ENCODE measurements at places on chromosomes 7 and 10. TPM values are rescaled to one million over a fixed set of nuclear protein-coding genes. Genes with fewer than 3 reads are reported as not detected.
A peak's percentile ranks its signal among the peaks of the same experiment; 100 is the strongest.

GRCh38 chr7:140656548-140657515, 15.9 kb upstream of the ADCK2 start:
- H3K27ac ChIP-seq = no peak overlapping the region
- no peaks in the 10 kb centered on the region for H3K4me1 ChIP-seq
- H3K36me3 ChIP-seq = no peaks in the 10 kb centered on the region
- H3K27me3 ChIP-seq = no peaks in the 10 kb centered on the region

DNA sequence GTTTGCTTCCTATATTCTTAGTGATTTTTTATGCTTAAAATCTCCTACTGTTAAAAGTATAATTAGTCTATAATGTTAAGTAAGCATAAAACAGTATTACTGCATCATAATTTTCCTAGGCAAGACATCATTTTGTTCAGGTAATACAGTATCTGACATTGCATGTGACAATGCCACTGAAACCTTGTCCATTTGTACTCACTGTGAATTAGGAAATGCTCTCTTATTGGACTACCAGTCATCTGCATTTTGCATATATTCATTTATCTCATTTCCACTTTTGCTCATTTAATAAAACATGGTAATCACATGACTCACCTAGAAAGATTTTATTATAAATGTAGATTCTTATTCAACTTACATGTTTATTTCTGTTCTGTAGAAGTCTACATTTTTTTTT, 379.1 kb downstream of the ETV1 start:
- no peak for DNase-seq
- no peak overlapping the region for H3K27ac ChIP-seq
- H3K27me3 ChIP-seq = no peaks in the 10 kb centered on the region
- H3K36me3 ChIP-seq = no peaks in the 10 kb centered on the region

- H3K4me1 ChIP-seq = no peaks in the 10 kb centered on the region
- no peak for DNase-seq
- H3K36me3 ChIP-seq = no peaks in the 10 kb centered on the region
Measured at GRCh38 chr10:49634069-49634660, 20.3 kb downstream of the CHAT start.

Gene SPDYE2
- not detected for total RNA-seq

Gene PRSS2
- total RNA-seq = not detected

Gene HOXA3
- total RNA-seq = not detected

Gene EGR2
- total RNA-seq = 5.0 TPM

Gene UNCX
- not detected for total RNA-seq

GRCh38 chr7:50685135-50686065, 97.3 kb downstream of the GRB10 start:
- peaks cover 4% of the 10 kb centered on the region for H3K4me1 ChIP-seq
- H3K27me3 ChIP-seq = no peaks in the 10 kb centered on the region
- no peak for DNase-seq
- no peak overlapping the region for H3K27ac ChIP-seq
- no peak overlapping the region for H3K4me3 ChIP-seq

- DNase-seq = peak; percentile 43
- peak overlapping the region; percentile 12 for H3K27ac ChIP-seq
- no peaks in the 10 kb centered on the region for H3K27me3 ChIP-seq
- no peaks in the 10 kb centered on the region for H3K36me3 ChIP-seq
Measured at GRCh38 chr10:29617880-29618340, 16.9 kb downstream of the SVIL start.

DNA sequence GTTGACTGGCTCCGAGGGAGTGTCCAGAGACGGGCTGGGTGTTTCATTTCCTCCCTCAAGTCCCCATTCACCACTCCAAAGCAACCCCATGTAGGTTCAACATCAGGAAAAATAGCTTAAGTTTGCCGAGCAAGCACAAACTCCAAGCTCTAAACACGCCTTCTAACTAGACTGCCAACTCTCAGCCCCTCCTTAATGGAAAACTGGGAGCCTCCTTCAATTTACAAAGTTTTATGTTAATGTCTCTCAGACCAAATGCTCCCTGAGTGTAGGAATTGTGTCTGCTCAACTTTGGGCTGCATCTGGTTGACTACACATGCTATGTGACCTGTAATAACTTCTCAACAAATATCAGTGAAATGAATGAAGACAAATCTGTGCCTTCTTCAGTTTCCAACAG, 87.5 kb downstream of the FAM204A start:
- no peak overlapping the region for H3K4me3 ChIP-seq
- H3K4me1 ChIP-seq = peaks cover 73% of the 10 kb centered on the region
- H3K27ac ChIP-seq = no peak overlapping the region
- DNase-seq = no peak

Gene GJD4
- not detected for total RNA-seq

GRCh38 chr7:139004321-139005090, 23.3 kb upstream of the KIAA1549 start:
- no peaks in the 10 kb centered on the region for H3K27me3 ChIP-seq
- H3K4me1 ChIP-seq = no peaks in the 10 kb centered on the region
- no peaks in the 10 kb centered on the region for H3K36me3 ChIP-seq
- no peak for DNase-seq

DNA sequence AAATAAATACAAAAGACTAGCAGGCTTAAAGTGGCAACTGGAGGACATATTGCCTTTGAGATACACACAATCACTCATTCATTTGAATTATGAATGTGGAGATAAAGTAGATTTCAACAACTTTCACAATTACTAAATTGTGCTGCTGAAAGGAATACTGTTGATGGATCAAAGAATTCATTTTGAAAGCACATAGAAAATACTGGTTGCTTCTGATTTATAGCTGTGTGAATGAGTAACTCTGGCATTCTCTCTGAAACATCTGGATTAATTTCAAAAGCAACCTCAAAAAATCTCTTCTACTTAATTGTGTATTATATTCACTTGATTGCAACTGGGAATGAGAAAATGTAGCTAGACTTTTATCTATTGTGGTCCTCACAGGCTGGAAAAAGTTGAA, 397.6 kb downstream of the THSD7A start:
- no peaks in the 10 kb centered on the region for H3K27me3 ChIP-seq
- DNase-seq = no peak
- H3K4me3 ChIP-seq = no peak overlapping the region
- peaks cover 12% of the 10 kb centered on the region for H3K4me1 ChIP-seq

DNA sequence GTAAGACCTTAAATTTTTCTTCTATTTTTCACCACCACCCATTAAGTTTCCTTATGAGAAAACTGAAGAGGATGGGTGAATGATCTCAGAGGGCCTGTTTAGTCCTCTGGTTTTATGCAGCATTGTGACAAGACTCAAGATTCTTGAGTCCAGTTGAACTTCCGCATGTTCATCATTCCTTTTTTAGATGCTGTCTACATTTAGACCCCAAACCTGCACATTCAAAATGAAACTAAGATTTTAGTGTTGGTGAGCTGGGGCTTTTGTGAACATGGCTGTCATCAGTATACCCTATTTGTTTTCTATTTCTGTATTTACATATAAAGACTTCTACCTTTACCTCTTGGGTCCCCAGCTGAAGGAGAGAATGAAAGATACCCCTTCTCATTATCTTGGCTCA, 31.1 kb downstream of the NET1 start:
- no peak overlapping the region for H3K27ac ChIP-seq
- no peaks in the 10 kb centered on the region for H3K27me3 ChIP-seq
- no peaks in the 10 kb centered on the region for H3K36me3 ChIP-seq
- H3K4me1 ChIP-seq = peaks cover 27% of the 10 kb centered on the region
- no peak for DNase-seq

GRCh38 chr10:69636273-69636575, 6.2 kb downstream of the FAM241B start:
- H3K27ac ChIP-seq = no peak overlapping the region
- no peak overlapping the region for H3K4me3 ChIP-seq
- H3K27me3 ChIP-seq = peaks cover 5% of the 10 kb centered on the region
- H3K36me3 ChIP-seq = no peaks in the 10 kb centered on the region
- no peak for DNase-seq
- H3K4me1 ChIP-seq = no peaks in the 10 kb centered on the region

- H3K4me1 ChIP-seq = peaks cover 9% of the 10 kb centered on the region
- DNase-seq = peak; percentile 82
- H3K4me3 ChIP-seq = peak overlapping the region; percentile 67
- H3K36me3 ChIP-seq = no peaks in the 10 kb centered on the region
Measured at GRCh38 chr10:133378251-133379096, 588 bp upstream of the PAOX start.
